T-helper 22 cell (primary cell): ENCODE measurements at places on chromosomes 4 and X.

GRCh38 chr4:149161247-149161646 is 654.4 kb downstream of the IQCM start:
- no peak for DNase-seq

- no peak for DNase-seq
Observed at GRCh38 chrX:74422576-74423288, 1.4 kb downstream of the SLC16A2 start.

DNA sequence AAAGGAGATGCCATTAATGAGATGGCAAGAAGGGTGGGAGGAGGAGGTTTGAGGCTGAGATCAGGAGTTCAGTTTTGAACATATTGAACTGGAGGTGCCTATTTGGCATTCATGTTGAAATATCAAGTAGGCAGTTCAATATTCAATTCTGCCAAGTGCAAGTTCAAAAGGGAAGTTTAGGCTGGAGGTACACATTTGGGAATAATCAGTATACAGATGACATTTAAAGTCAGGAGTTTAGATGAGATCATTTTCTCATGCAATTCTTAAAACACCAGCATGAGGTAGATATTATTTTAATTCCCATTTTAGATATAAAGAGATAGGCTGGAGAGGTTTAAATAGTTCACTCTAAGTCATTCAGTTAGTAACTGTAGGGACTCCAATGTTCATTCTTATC is 26.1 kb downstream of the COQ2 start:
- DNase-seq = no peak

DNA sequence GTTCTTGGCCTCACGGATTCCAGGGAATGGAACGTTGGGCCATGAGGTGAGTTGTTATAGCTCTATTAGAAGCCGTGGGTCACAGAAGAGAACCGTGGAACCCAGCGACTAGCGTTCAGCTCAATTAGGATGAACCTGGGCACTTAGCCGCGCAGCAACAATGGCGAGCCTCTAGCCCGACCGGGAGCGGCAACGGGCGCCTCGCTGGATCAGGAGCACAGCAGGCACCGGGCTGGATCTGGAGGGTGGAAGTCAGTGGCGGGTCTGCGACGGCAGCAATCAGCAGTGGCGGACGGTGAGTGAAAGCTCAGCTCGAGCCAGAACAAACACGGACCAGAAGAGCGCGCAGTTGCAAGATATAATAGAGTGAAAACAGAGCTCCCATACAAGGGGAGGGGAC is 34.2 kb downstream of the AGA start:
- DNase-seq = no peak
